ENCODE measurements at places on chromosomes 12 and 14.
A peak's percentile ranks its signal among the peaks of the same experiment; 100 is the strongest.

- no peak for DNase-seq
Measured at GRCh38 chr12:52740584-52740983, 36.6 kb downstream of the KRT76 start.

GRCh38 chr12:11725686-11726085, 76.2 kb downstream of the ETV6 start:
- DNase-seq, result no peak

DNA sequence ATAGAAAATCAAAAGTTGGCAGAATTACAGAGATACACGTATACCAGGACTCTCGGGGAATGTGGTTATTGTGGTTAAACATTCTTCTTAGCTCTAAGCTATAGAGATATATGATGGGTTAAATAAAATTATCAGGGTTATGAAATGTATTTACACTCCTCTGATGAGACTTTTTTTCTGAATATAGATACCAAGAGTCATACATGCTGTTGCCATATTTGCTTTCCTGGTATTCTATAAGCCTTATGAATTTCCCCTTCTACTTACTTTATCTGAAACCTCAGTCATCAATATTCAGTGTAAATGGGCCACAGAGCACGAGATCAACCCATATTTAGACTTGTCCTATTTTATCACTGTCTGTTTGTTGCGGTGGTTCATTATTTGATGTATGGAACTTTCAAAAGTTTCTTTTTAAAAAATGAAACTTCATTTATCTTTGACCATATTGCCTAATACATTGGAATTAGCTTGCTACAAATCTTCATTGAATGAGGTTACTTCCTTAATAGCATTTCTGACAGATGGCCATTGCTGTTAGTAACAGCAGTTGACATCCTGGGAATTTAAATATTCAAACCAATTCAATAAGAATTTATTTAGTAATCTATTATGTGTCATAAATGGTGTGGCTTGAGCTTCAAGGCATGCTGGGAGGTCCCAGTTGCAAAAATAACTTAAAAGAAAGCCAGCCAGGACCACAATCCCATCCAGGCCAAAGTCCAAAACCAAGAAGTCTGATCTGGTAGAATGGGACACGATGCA, 393.5 kb downstream of the PCNX1 start:
- DNase-seq, result no peak

GRCh38 chr12:97487470-97487869, 24.9 kb downstream of the RMST start:
- no peak for DNase-seq

- peak; percentile 49 for DNase-seq
Measured at GRCh38 chr12:115451780-115452736, 768.1 kb upstream of the TBX3 start.

DNA sequence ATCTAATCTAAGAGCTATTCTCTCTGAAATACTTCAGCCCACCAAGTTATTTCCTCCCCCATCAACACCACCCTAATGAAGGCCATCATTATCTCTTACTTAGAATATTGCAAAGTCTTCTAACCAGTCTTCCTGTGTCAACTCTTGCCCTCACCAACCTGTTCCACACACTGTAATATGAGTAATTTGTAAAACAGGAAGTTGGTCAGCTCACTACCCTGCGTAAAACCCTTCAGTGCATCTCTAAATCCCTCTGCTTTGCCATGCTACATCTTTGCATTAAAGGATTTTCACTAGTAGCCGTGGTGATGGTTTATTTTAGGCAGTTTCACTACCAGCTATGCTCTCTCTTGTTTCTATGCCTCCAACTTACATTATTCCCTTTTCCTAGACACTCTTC, 70.0 kb downstream of the KIF21A start:
- no peak for DNase-seq

DNA sequence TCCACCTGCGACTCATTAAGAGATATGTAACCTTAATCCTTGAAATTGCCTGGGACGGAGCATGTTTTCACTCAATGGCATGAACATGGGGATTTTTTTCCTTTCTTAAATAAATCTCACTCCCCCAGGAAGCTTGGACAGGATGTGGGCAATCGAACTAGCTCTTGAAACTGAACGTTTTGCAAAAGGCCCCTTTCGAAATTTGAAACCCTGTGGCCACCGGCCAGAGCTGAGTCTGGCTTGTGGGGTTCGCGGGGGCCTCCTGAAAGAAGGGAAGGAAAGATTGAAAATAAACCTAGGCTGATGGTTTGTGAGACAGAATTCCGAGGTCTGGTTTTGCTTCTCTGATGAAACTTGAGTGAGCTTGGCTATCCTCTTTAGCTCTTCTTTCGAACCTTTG, 101.4 kb upstream of the RTL1 start:
- DNase-seq, result no peak

GRCh38 chr12:54437243-54437642, 18.2 kb upstream of the ITGA5 start:
- DNase-seq, result no peak

DNA sequence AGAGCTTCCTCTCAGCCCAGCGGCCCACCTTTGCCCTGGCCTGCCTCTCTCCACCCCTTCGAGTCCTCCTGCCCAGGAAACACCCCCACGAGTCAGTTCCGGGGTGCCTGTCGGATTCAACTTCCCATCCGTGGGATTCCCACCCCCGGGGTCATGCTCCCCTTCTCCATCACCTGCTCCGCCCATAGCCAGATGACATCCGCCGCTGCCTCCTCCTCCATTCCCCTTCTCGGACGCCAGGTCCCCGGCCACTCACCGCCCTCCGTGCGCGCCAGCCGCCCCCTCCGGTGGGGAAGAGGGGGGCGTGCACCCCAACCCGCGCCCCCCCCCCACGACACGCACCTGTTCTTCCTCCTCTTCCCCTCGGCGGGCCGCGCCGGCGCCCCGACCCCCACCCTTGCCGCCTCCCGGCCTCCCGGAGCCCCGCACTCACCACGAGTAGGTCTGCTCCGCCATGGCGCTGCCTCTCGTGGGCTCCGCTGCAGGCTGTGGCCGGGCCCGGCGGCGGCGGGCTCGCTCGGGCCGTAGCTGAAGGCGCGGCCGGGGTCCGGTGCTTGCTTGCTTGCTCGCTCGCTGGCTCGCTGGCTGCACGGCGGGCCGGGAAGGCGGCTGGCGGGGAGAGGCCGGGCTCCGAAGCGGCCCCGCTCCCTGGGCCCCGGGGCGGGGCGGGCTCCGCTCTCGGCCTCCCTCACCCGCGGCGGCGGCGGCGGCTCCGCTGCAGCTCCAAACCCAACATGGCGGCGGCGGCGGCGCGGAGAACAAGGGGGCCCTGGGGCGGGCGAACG, 554 bp downstream of the SPPL3 start:
- DNase-seq, result no peak

- no peak for DNase-seq
Measured at GRCh38 chr12:57208631-57209282, 7.8 kb upstream of the NXPH4 start.

- DNase-seq, result no peak
Measured at GRCh38 chr14:104710071-104710735, 13.8 kb upstream of the ADSS1 start.

GRCh38 chr14:54730156-54730961, 163.4 kb downstream of the SAMD4A start:
- DNase-seq, result no peak

DNA sequence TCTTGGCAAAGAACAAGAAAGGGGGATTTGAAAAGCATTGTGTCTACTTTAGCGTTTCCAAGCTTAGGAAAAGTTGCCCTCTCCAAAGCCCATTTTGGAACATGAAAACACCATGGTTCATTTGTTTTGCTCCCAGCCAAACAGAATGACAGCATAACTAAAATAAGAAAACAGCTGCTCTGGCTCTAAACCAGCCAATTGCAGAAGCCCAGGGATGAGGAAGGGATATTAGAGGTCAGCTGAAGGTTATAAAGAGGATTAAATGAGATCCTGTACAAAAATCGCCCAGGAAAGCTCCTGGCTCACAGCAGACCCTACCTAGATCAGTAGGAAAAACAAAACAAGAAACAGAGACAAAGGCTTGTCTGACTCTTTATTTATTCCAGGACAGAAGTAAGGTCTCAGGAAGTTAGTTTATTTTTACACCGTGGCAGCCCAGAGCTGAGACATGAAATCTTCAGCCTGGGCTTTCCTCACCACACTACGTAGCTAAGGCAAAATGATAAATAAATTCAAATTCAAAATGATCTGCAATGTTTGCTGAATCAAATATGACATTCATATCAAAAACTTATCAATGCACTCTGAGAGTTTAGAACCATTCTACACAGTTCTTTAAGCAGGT, 25.9 kb downstream of the SPX start:
- no peak for DNase-seq

DNA sequence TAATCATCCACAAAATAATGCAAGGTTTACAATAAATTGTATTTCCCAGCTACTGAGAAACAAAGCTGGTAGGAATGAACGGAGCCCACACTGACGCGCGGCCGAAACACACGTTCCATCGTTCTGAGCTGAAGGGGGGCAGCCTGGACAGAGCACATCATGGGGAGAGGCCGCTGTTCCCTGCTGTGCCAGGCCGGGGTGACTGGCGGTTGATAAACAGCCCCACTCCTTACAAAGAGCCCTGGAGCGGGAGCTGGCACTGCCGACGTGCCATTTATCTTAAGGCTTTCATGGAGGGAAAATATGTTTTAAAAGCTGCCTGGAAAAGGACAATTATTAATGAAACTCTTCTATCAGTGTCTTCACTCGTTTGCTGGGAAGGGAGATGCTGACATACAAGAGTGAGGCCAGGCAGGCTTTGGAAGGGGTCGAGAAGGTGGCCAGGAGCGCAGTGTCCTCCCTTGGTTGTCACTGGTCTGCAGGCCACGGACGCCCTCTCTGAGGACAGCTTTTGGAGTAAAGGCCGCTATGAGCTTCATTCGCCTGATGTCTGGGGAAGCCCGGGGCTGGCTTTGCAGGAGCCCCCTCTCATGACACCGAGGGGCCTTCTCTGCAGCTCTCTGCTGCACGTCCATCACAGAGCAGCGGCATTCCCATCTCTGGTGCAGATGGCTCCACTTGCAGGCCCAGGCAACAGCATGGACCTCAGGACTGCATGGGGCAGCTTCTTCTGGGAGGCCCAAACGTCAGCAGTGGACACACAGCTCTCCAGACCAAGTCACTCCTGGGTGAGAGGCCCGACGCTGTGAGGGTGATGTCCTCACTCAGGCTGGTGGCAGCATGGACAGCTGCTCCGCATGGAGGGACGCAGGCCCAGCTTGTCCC, 355.3 kb upstream of the SFSWAP start:
- DNase-seq, result no peak

GRCh38 chr12:24200010-24200409, 250.5 kb upstream of the SOX5 start:
- DNase-seq, result no peak

GRCh38 chr12:1928439-1929121, 10.1 kb upstream of the CACNA2D4 start:
- no peak for DNase-seq

- DNase-seq, result no peak
Measured at GRCh38 chr12:23025372-23026016, 400.5 kb downstream of the ETNK1 start.

GRCh38 chr12:24505366-24506015, 443.4 kb downstream of the BCAT1 start:
- DNase-seq, result no peak

- no peak for DNase-seq
Measured at GRCh38 chr14:104784846-104785707, 10.5 kb downstream of the AKT1 start.

DNA sequence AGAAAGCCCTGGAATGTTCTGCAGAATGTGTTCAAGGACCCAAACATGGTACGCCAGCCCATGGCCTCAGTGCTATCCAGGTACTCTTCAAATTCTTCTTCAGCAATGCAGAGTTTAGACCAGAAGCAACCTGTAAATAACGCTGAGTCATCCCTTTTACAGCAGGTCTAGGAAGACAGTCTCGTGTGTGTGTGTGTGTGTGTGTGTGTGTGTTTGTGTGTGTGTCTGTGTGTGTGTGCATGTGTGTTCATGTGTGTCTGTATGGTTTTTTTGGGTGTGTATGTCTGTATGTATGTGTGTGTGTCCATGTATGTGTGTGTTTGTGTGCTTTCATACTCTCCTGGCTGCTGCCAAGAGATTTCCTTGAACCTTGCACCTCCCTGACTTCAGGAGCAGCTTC, 60.1 kb upstream of the RFX4 start:
- DNase-seq, result no peak

GRCh38 chr14:65010211-65010931, 23.7 kb downstream of the FNTB start:
- DNase-seq, result no peak

DNA sequence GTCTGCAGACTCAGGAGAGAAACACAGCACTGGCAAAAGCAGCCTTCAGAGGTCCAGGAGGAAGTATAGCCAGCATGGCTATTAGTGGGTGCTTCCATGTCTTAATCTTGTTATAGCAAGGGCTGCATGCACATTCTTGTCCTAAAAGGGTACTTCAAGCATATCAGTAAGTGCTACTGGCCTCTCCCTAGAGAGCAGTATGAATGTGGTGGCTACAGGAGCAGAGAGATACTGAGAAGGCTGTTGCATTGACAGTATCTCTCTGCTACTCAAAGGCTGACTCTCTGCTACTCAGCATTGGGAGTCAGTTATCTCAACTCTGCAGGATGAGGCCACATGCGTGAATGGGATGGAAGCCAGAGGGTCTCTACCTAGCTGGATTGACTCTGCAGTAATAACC, 2.0 kb downstream of the GARIN6 start:
- DNase-seq, result no peak

DNA sequence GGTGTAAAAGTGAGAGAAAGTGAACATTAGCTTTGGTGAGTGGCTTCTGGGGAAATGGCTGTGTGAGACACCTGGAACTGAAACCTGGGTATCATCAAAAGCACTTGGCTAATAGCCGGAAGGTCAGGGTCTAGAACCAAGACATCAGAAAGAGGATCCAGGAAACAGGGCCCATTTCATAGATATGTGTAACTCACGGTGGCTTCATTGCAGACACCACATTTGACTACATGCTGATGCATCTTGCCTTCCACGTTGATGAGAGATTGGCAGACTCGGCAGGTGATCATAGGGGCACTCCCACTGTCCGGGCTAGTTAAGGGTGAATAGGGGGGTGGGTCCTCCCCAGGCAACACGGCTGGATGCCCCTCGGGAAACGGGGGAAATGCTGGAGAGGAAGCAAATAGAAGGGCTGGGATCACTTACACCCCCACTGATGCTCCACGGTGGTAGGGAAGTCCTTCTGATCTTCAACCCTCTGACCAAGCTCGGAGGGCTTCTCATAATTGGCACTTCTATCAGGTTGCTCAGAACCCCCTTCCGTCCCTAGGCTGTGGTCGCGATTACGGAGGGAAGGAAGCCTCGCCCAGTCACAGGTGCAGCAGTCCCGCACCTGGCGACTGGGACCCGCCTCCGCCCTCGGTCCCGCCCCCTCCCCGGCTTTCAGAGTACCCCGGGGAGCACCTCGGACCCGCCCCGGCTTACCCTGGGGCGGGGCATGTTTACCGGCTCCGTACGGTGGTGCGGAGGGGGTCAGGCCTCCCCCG, 593 bp downstream of the PIP4P1 start:
- DNase-seq, result no peak

- DNase-seq, result no peak
Measured at GRCh38 chr12:50248883-50249282, 34.4 kb downstream of the LIMA1 start.

- DNase-seq, result no peak
Measured at GRCh38 chr12:1980282-1980681, 24.0 kb downstream of the DCP1B start.

All from HEK293T (cell line).